ENCODE measurements at places on chromosomes 11 and 22. TPM values are rescaled to one million over a fixed set of nuclear protein-coding genes. Genes with fewer than 3 reads are reported as not detected.

The JHY gene
- 3.1 TPM for total RNA-seq

DNA sequence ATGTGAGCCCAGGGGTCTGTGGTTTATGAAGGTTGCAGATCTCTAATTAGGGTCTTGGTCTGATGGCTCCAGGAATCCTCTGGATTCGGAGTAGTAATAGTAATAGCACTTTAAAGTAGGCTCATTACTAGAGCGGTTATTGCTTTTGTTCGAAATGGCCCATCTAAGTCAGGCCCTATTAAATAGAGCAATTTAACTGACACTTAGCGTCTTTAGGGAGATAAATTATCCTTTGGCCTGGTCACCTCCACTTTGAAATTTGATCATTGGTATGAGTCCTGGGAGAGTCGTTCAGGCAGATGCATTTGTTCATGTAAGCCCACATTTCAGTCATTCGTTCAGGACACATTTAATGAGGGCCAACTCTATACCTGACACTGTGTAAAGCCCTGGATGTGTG is 54.8 kb downstream of the LDLRAD3 start:
- no peak overlapping the region for H3K27ac ChIP-seq
- peaks cover 14% of the 10 kb centered on the region for H3K4me1 ChIP-seq
- H3K27me3 ChIP-seq, result peaks cover 27% of the 10 kb centered on the region

GRCh38 chr11:2797121-2797711 is 88.4 kb downstream of the CDKN1C start:
- no peak overlapping the region for H3K27ac ChIP-seq
- H3K36me3 ChIP-seq, result no peaks in the 10 kb centered on the region
- H3K4me3 ChIP-seq, result no peak overlapping the region
- H3K4me1 ChIP-seq, result no peaks in the 10 kb centered on the region
- no peaks in the 10 kb centered on the region for H3K27me3 ChIP-seq
- DNase-seq, result no peak

- peaks cover 15% of the 10 kb centered on the region for H3K36me3 ChIP-seq
- no peak for DNase-seq
- no peaks in the 10 kb centered on the region for H3K27me3 ChIP-seq
- H3K4me3 ChIP-seq, result no peak overlapping the region
- H3K4me1 ChIP-seq, result peaks cover 34% of the 10 kb centered on the region
Measured at GRCh38 chr22:23234409-23235161, 54.3 kb downstream of the BCR start.

GRCh38 chr11:68804786-68805185 is 36.9 kb downstream of the CPT1A start:
- no peaks in the 10 kb centered on the region for H3K4me1 ChIP-seq
- H3K27ac ChIP-seq, result no peak overlapping the region
- no peak for DNase-seq
- H3K4me3 ChIP-seq, result no peak overlapping the region
- no peaks in the 10 kb centered on the region for H3K27me3 ChIP-seq
- peaks cover 23% of the 10 kb centered on the region for H3K36me3 ChIP-seq

- no peak overlapping the region for H3K4me3 ChIP-seq
- no peaks in the 10 kb centered on the region for H3K36me3 ChIP-seq
- no peaks in the 10 kb centered on the region for H3K4me1 ChIP-seq
- H3K27me3 ChIP-seq, result no peaks in the 10 kb centered on the region
Measured at GRCh38 chr22:44120314-44120704, 60.4 kb upstream of the PARVG start.

The CDC45 gene
- total RNA-seq, result 65.7 TPM

The RIMBP3C gene
- not detected for total RNA-seq

- DNase-seq, result no peak
- H3K27me3 ChIP-seq, result no peaks in the 10 kb centered on the region
- H3K4me3 ChIP-seq, result no peak overlapping the region
- H3K4me1 ChIP-seq, result peaks cover 3% of the 10 kb centered on the region
- no peak overlapping the region for H3K27ac ChIP-seq
- peaks cover 2% of the 10 kb centered on the region for H3K36me3 ChIP-seq
Measured at GRCh38 chr11:9301720-9302119, 12.7 kb downstream of the TMEM41B start.

GRCh38 chr11:96664110-96664509 is 274.3 kb downstream of the JRKL start:
- H3K27ac ChIP-seq, result no peak overlapping the region
- no peak for DNase-seq
- H3K4me1 ChIP-seq, result no peaks in the 10 kb centered on the region
- H3K4me3 ChIP-seq, result no peak overlapping the region

The MAPK8IP2 gene
- 0.37 TPM for total RNA-seq

DNA sequence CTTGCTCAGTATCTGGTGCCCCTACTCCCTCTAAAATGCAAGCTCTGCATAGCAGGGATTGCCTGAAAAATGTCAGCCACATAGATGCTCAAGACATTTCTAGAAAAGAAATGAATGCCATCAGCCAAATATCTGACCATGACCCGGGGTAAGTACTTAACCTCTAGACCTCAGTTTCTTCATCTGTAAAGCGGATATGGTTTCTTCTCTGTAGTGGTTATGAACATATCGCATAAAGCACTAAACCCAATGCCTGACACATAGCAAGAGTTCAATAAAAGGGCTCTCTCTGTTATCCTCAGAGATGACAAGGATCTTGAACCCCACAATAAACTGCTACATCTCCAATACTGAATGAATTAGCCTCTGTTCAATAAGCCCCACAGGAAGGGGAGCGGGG is 122.6 kb downstream of the ABTB2 start:
- H3K36me3 ChIP-seq, result no peaks in the 10 kb centered on the region
- H3K4me3 ChIP-seq, result no peak overlapping the region
- H3K27me3 ChIP-seq, result peaks cover 27% of the 10 kb centered on the region
- H3K4me1 ChIP-seq, result peaks cover 29% of the 10 kb centered on the region
- no peak for DNase-seq
- peak overlapping the region; percentile 31 for H3K27ac ChIP-seq

The UPK2 gene
- total RNA-seq, result 0.60 TPM

GRCh38 chr11:26859416-26859815 is 134.5 kb upstream of the FIBIN start:
- no peaks in the 10 kb centered on the region for H3K36me3 ChIP-seq
- no peaks in the 10 kb centered on the region for H3K4me1 ChIP-seq
- DNase-seq, result no peak

The OR10G7 gene
- total RNA-seq, result not detected

The ADSL gene
- 130 TPM for total RNA-seq

GRCh38 chr11:64856382-64857227 is 12.2 kb upstream of the CDC42BPG start:
- H3K4me1 ChIP-seq, result peaks cover 95% of the 10 kb centered on the region
- no peak overlapping the region for H3K4me3 ChIP-seq
- peak overlapping the region; percentile 66 for H3K27ac ChIP-seq
- DNase-seq, result no peak
- peaks cover 78% of the 10 kb centered on the region for H3K36me3 ChIP-seq
- no peaks in the 10 kb centered on the region for H3K27me3 ChIP-seq

GRCh38 chr11:93633835-93634234 is 27.6 kb upstream of the CEP295 start:
- H3K4me1 ChIP-seq, result no peaks in the 10 kb centered on the region
- DNase-seq, result no peak
- H3K36me3 ChIP-seq, result no peaks in the 10 kb centered on the region
- H3K27ac ChIP-seq, result no peak overlapping the region

GRCh38 chr22:49950396-49950994 is 10.1 kb upstream of the PIM3 start:
- no peak overlapping the region for H3K4me3 ChIP-seq
- peaks cover 3% of the 10 kb centered on the region for H3K36me3 ChIP-seq
- H3K27ac ChIP-seq, result no peak overlapping the region
- peaks cover 10% of the 10 kb centered on the region for H3K4me1 ChIP-seq
- no peaks in the 10 kb centered on the region for H3K27me3 ChIP-seq

The TTLL1 gene
- 9.3 TPM for total RNA-seq

The RASL10A gene
- 0.37 TPM for total RNA-seq

DNA sequence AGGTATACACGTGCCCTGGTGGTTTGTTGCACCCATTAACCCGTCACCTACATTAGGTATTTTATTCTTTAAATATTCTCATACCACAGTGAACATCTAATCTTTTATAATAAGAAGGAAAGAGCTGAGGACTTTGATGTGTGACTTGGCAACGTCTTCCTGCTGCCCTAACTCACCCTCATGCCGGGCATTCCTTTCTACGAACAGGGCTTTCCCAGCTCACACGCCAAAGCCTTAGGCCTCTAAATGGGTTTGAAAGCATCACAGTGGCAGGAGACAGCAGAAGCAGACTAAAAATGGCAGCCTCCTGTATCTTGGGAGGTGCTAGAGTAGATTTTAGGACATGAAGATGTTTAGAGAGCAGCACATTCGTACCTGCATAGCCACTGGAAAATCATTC is 52.6 kb downstream of the CLTCL1 start:
- H3K27ac ChIP-seq, result no peak overlapping the region
- H3K27me3 ChIP-seq, result peaks cover 14% of the 10 kb centered on the region
- H3K4me3 ChIP-seq, result no peak overlapping the region
- no peak for DNase-seq
- H3K4me1 ChIP-seq, result no peaks in the 10 kb centered on the region

DNA sequence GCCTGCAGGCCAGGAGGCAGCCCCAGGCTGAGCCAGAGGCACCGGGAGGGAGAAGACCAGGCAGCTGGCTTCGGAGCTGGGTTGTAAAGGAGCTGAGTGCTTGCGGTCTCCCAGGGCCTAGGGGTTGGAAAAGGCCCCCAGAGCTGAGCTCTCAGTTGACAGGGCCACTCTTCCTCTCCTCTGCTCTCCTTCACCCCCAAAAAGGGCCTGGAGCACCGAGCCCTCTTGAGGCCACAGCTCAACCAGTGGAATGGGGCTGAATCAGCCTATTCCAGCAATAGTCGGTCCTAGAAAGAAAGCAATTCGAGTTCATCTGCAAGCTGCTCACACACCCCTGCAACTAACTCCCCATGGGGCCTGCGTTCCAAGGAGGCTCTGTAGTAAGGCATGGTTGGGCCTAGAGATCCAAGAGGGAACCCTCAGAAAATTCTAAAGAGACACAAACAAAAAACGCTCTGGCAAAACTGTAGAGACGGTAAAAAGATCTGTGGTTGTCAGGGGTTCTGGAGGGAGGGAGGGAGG is 205.0 kb downstream of the BUD13 start:
- no peak overlapping the region for H3K27ac ChIP-seq
- no peaks in the 10 kb centered on the region for H3K4me1 ChIP-seq
- no peaks in the 10 kb centered on the region for H3K36me3 ChIP-seq
- no peaks in the 10 kb centered on the region for H3K27me3 ChIP-seq

The CENPM gene
- 76.6 TPM for total RNA-seq

DNA sequence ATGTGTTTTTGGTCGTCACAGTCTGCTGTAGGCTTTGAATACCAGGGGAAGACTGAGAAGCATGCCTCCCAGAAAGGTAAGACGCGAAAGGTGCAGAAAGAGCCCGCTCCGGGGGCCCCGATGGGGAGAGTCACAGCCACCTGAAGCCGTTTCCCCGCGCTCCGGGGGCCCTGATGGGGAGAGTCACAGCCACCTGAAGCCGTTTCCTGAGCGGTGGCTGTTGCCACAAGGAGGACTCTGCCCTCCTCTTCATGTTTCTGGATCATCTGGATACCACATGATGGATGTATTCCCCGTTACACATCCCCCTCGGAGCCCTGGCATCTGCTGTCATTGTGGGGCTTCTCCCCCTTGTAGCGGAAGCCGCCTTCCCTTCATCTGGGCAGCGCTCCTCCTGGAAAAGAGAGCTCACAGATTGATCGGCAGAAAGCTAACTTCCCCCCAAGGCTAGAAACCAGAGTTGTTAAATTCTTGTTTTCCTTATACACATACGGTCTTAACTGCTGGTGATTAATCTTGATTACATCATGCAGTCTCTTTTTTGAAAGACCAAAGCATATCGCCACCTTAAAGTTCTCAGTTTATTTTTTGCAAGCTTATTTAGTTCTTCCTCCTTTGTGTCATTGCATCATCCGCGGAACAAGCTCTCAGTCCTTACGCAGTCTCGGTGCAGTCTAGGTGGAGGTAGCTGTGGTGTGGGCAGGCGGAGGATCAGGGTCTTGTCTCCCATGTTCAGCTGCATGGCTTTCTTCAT is 17.5 kb downstream of the CTTN start:
- no peaks in the 10 kb centered on the region for H3K4me1 ChIP-seq
- H3K4me3 ChIP-seq, result no peak overlapping the region
- peaks cover 6% of the 10 kb centered on the region for H3K27me3 ChIP-seq
- no peak for DNase-seq
- H3K27ac ChIP-seq, result no peak overlapping the region

The KCNQ1 gene
- total RNA-seq, result 20.4 TPM

DNA sequence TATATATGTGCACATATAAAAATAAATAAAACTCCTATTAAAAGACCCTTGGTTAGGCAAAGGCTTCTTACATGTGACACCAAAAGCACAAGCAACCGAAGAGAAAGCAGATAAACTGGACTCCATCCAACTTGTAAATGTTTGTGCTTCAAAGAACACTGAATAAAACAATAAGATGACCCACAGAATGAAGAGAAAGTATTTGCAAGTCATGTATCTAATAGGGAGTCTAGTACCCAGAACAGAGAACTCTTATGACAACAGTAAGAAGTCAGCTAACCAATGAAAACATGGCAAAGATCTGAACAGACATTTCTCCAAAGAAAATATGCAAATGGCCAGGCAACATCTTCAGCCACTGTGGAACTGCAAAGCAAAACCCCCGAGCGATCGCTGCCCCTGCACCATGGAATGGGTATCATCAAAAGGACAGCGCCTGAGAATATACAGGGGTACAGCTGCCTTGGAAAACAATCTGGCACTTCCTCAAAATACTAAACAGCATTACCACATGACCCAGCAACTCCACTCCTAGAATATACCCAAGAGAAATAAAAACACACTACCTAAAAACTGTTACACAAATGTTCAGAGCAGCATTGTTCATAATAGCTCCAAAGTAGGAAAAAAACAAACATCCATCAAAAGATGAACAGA is 17.2 kb downstream of the BRD1 start:
- no peaks in the 10 kb centered on the region for H3K27me3 ChIP-seq
- H3K4me1 ChIP-seq, result peaks cover 76% of the 10 kb centered on the region

Data from activated CD4-positive, alpha-beta T cell treated with anti-CD3 and anti-CD28 coated beads, Interleukin-2, amount 10 ng/mL, durations not matched to agents 7 days and 5 days (primary cell).